K562 (cell line): ENCODE measurements at places on chromosomes 13 and 19.

GRCh38 chr19:2477141-2477710 lies 1.3 kb downstream of the GADD45B start:
- no peaks in the 10 kb centered on the region for H3K36me3 ChIP-seq
- H3K27me3 ChIP-seq = peaks cover 6% of the 10 kb centered on the region; the same call in 1 of the 3 replicates
- H3K4me1 ChIP-seq = peaks cover 46% of the 10 kb centered on the region
- no peak overlapping the region; the same call in 1 of the 2 replicates for H3K4me3 ChIP-seq

DNA sequence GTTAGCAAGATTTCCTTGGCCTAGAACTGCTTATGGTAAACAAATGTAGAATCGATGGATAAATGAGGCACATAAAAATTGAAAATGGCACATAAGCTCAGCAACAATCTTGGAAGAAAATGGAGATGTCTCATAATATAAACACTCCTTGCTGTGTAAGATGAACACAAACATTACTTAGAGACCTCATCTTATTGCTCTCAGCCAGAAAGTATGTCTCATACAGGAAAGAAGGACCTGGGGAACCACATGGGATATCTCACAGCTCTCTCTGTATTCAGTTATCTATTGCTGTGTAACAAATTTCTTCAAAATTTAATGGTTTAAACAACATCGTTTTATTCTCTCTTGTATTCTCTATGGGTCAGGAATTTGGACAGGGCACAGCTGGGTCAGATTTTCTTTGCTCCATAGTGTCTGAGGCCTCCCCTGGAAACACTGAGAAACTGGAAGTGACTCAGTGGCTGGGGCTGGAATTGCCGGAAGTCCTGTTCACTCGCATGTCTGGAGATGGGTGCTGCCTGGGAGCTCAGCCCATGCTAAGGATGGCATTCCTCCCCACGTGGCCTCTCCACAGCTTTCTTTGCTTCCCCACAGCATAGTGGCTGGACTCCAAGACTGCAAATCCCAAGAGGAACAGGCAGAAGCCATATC lies 105.1 kb downstream of the NUFIP1 start:
- H3K27ac ChIP-seq = no peak overlapping the region
- no peak for DNase-seq
- peaks cover 10% of the 10 kb centered on the region; the same call in 1 of the 2 replicates for H3K27me3 ChIP-seq
- H3K36me3 ChIP-seq = no peaks in the 10 kb centered on the region
- no peak overlapping the region for H3K4me3 ChIP-seq

- H3K27me3 ChIP-seq = peaks cover 2% of the 10 kb centered on the region; the same call in 1 of the 3 replicates
- no peaks in the 10 kb centered on the region; the same call in 2 of the 3 replicates for H3K4me1 ChIP-seq
- H3K27ac ChIP-seq = no peak overlapping the region
- H3K4me3 ChIP-seq = no peak overlapping the region
- H3K36me3 ChIP-seq = no peaks in the 10 kb centered on the region
These were observed 90.0 kb downstream of the SLC7A1 start for GRCh38 chr13:29505511-29505910.

GRCh38 chr19:46731584-46731983 lies 14.3 kb upstream of the FKRP start:
- peaks cover 72% of the 10 kb centered on the region for H3K4me1 ChIP-seq
- H3K36me3 ChIP-seq = peaks cover 91% of the 10 kb centered on the region
- no peak overlapping the region for H3K4me3 ChIP-seq
- H3K27ac ChIP-seq = peak overlapping the region; percentile 75; the same call in 2 of the 3 replicates

GRCh38 chr19:39516270-39516669 lies 1.3 kb downstream of the SELENOV start:
- no peak overlapping the region for H3K4me3 ChIP-seq
- H3K27me3 ChIP-seq = peaks cover 19% of the 10 kb centered on the region
- no peaks in the 10 kb centered on the region for H3K36me3 ChIP-seq
- no peak overlapping the region for H3K27ac ChIP-seq

GRCh38 chr13:60155978-60156377 lies 7.8 kb downstream of the DIAPH3 start:
- no peaks in the 10 kb centered on the region for H3K27me3 ChIP-seq
- no peaks in the 10 kb centered on the region; the same call in 1 of the 2 replicates for H3K4me1 ChIP-seq
- H3K4me3 ChIP-seq = no peak overlapping the region
- no peak for DNase-seq

DNA sequence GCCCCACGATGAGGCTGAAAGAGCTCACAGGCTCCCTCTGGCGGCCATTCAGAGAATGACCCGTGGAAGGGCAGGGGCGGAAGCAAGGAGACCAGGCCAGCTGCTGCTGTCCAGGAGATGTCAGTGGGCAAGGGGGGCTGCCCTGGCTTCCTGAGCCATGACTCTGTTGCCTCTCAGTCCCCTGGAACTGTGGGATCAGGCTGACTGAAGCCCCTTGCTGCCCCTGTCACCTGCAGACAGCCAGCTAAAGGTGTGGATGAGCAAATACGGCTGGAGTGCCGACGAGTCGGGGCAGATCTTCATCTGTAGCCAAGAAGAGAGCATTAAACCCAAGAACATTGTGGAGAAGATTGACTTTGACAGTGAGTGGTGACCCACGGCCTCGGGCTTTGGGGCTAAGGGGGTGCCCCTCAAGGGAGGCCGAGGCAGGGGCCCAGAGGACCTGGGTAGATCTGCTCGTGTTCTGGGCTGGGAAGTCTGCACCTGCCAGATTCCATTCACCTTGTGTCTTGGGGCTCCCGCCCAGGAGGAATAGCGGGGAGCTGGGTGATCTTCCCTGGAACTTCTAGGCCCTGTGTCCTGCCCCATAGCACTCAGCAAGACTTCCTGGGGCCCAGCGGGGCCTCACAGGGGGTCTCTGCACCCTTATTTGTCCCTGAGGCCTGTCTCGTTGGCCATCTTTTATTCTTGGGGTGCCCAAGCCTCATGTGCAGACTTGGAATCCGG lies 12.5 kb upstream of the ACTN4 start:
- DNase-seq = peak; percentile 76
- no peak overlapping the region for H3K27ac ChIP-seq
- peaks cover 69% of the 10 kb centered on the region for H3K36me3 ChIP-seq
- H3K4me1 ChIP-seq = peaks cover 14% of the 10 kb centered on the region; the same call in 2 of the 3 replicates
